GM23248 (cell line): ENCODE measurements at places on chromosomes 2 and 18. TPM values are rescaled to one million over a fixed set of nuclear protein-coding genes. Genes with fewer than 3 reads are reported as not detected.

HOXD13 gene
- 1.0 and 3.8 TPM in 2 replicates for total RNA-seq

LBX2 gene
- total RNA-seq = 0.38 and 4.6 TPM in 2 replicates

SUCLG1 gene
- 43.1 and 50.4 TPM in 2 replicates for total RNA-seq

IL1RL1 gene
- total RNA-seq = not detected in 2 replicates

AQP12B gene
- total RNA-seq = not detected in 2 replicates

MARCHF4 gene
- 10.6 and 14.5 TPM in 2 replicates for total RNA-seq

HS1BP3 gene
- total RNA-seq = 10.5 and 17.1 TPM in 2 replicates

DTNA gene
- total RNA-seq = 4.2 and 14.5 TPM in 2 replicates

- peak; percentile 44 for DNase-seq
These were observed 2.0 kb downstream of the ITGA6 start for GRCh38 chr2:172429301-172429968.

GRCh38 chr18:41949206-41949920, 5.7 kb upstream of the PIK3C3 start:
- DNase-seq = no peak

DNA sequence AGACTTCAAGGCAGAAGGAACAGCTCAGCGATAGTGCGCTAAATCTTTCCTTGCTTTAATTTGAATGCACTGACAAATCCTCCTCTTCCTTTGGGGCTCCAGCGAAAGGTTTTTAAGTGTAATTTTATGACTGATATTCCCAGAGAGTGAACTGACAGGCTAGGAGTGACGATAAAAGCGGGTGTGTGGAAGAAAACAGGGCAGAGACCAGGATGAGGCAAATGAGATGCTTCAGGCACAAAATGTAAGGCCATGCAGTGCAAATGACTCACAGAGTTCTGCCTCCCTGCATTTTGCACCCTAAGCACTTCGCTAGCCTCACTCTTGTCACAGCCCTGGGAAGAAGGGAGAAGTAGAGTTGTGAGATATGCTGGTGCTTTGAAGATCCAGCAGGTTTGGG, 14.7 kb downstream of the KLHL23 start:
- no peak for DNase-seq

DNA sequence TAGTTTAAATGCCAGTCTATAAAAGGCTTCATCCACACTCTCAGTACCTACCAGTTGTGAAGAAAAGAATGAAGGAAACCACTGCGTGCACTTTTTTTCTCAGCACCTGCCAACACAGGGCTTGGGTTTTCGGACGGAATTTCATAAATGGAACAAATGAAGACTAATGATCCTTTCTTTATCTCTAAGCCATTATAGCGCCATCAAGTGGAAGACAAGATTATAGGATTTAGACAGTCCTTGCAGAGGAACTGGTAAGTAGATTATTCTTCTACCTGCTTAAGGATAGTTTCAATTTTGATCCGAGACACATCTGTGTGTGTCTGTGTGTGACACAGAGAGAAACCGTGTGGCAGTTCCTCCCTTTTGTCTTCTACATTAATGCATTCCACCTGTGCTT, 245.6 kb downstream of the NRXN1 start:
- no peak for DNase-seq

- DNase-seq = no peak
These were observed 189.9 kb upstream of the NDUFV2 start for GRCh38 chr18:8912348-8913326.

DNA sequence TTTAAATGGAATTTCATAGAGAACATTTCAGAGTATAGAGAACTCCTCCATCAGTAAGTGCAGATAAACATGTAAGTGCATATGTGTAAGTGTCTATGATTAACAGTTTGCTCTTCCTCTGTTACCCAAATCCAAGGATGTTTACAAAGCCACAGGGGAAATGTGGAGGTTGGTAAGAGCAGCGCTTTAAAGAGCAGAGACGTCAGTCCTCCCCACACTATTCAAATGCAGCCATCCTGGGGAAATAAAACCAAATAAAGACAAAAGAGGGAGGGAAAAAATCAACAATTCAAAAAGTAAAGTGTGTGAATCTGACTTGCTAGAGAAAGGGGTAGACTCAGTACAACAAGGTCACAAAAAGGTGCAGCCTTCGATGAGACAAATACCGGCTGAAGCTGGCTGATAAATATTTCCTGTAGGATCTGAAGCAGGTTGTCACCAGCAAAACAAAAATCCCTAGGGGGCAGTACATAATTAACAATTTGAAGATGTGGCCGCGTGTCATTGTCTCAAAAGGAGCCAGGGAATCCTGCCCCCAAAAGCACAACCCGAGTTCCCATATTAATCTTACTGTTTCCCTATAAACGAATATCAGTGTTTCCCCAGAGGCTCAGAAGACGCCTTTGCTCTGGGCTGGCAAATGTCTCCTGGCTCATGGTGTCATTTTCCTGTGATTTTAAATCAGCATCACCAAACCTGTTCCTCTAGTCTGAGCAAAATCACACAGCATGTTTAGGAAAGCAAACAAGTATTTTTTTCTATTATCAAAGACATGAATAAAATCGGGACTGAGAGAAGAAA, 216.5 kb downstream of the CDCA7 start:
- peak; percentile 50 for DNase-seq

DNA sequence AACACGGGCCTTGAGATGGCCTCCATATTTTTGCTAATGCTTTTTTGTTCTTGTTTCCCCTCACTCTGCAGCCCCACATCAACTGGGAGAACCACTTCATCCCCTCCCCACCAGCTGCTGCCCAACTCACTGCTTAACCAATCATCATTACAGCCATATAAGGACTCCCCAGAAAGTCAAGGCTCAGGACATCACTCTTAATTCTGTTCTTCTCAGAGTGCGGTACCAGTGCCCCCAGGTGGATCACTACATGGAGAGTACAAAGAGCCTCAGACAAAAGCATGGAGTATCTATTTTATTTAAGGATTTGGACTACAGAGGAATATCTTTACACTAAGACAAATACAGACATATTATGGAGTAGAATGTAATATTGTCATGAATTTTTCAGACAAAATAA, 340.6 kb downstream of the PAX3 start:
- peak; percentile 8 for DNase-seq

DNA sequence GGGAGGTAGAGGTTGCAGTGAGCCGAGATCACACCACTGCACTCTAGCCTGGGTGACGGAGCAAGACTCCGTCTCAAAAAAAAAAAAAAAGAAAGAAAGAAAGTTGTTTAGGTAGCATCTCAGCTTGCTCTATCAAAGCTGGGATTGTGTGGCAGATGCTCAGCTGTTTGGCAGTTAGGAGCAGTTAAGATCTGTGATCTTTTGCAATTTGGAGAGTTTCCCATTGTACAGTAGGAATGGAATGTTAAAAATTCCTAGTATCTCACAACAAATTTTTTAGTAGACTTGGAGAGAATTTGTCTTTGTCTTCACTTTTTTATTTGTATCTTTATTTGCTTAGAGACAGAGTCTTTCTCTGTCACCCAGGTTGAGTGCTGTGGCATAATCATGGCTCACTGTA, 122.9 kb upstream of the UNC80 start:
- DNase-seq = peak; percentile 83

GRCh38 chr2:132374551-132374950, 42.1 kb upstream of the GPR39 start:
- peak; percentile 52 for DNase-seq

- DNase-seq = peak; percentile 62
These were observed 349.1 kb downstream of the ANAPC1 start for GRCh38 chr2:111534910-111535352.

DNA sequence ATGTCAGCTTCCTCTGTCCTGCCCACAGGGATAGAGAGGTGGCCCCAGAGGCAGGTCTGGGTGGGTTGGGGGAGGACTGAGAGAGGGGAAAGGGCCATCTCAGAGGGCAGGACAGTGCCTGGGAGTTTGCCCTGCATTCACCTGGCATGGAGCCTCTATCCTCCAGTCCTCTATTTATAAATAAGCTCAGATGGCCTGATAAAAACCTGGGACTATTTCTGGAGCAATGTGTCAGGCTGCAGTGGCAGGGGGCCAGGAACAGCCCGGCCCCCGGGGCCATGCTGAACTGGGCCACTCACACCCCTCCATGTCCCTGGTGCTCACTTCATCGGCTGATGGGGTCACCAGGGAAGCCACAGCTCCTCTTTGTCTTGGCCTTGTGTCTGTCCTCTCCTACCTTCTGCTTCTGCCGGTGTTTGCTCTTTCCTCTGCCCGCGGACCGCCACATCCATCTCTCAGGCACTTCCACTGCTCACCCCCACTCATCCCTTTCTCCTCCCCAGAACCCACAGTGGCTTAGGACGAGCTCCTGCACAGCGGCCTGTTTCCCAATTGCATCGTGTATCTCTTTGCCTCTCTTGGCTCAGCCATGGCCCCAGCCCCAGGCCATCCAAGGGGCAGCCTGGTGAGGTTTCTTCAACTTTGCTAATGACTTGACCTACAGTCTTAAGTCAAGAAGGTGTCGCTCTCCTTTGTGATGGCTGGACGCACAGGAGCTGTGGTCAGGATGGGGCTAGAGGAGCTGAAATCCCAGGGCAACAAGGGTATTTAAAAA, 38.8 kb downstream of the SCTR start:
- peak; percentile 10 for DNase-seq

GRCh38 chr18:63315876-63316275, 3.7 kb downstream of the BCL2 start:
- no peak for DNase-seq

- DNase-seq = no peak
These were observed 155.7 kb upstream of the TCF4 start for GRCh38 chr18:55743736-55744135.

DNA sequence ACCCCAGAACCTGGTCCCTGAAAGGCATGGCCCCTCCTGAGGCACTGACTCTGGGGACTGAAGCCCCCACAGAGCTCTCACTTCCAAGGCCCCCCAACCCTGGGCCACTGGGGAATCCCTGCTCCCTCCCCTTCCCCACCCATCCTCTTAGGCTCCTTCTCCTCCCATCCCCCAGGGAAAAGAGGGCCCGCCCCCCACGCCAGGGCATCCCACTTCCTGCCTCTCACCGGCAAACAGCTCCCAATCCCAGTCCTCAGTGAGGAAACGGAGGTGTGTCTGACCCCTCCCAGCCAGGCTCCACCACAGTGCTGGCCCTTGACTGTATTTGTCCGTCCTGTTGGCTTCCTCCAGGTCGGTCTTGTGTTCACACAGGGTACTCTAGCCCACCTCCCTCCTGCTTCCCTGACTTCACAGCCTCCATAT, 35.0 kb upstream of the PTMA start:
- DNase-seq = no peak

DNA sequence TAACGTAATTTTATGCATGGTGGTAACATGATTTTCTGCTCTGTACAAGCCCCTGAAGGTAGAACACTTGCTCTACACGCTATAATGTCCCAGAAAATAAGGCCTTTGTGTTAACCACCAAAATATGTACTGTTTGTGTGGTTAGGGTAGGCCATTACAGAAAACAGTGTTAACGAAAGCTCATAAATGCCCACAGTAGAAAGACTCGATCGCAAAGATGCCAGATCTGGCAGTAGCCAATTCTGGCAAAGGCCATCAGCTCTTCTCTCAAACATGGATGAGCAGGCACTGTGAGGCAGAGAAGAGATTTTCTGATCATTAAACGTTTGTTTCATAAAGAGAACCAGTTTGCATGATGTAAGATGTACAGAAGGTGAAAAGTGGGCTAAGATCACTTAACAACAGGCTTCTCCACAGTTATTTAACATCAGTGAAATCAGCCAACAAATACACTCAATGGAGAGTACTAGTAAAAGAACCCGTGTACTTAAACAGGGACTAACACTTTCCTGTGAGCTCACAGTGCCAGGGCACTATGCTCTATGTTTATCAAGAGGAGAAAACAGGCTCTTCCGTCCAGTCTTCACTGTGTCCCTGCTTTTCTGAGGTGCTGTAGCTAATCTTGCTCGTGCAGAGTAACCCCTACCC, 80.3 kb downstream of the SPRED2 start:
- no peak for DNase-seq

- no peak for DNase-seq
These were observed 153.6 kb downstream of the FSHR start for GRCh38 chr2:49000695-49001094.

GRCh38 chr2:54261537-54261936, 5.5 kb upstream of the TSPYL6 start:
- no peak for DNase-seq

GRCh38 chr2:190110131-190110530, 47.6 kb upstream of the MSTN start:
- peak; percentile 36 for DNase-seq

GRCh38 chr2:228016402-228016801, 145.0 kb downstream of the DAW1 start:
- DNase-seq = no peak

GRCh38 chr2:28247290-28247689, 145.4 kb upstream of the FOSL2 start:
- no peak for DNase-seq

- DNase-seq = no peak
These were observed 101.6 kb upstream of the DLX2 start for GRCh38 chr2:172204309-172204708.

GRCh38 chr2:111168528-111169239, 48.0 kb downstream of the BCL2L11 start:
- peak; percentile 93 for DNase-seq

- peak; percentile 57 for DNase-seq
These were observed 11.3 kb upstream of the GBX2 start for GRCh38 chr2:236179236-236180075.

DNA sequence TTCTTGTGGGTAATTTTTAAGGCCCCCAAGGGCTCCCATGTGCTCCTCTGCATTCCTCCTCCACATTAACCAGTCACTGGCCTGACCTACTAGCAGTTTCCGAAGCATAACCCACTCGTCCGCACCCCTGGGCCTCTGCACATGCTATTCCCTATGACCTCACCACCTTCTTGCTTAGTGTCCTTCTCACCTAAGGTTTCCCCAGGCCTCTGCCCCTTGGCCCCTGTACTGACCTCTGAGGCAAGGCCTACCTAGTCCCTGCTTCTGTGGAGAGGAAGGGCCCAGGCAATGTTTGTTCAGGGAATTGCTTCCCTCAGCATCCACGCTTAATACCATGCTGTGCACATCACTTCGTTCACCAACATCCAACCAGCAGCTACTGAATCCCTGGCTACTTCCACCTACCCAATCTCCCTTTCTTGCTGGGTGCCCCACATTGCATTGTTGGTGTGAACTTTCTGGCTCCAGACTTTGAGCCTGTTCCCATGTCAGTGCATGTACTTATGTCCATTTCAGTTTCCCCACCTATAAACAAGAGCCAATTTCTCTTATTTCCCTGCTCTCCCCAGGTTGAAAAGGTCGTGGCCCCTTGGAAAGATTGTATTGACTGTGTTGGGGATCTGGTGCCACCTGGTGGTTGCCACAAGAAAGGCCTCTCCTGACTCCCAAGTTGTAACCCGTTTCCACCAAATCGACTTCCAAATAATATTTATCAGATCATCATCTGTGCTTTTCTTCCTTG, 19.2 kb upstream of the TMEM177 start:
- peak; percentile 61 for DNase-seq

DNA sequence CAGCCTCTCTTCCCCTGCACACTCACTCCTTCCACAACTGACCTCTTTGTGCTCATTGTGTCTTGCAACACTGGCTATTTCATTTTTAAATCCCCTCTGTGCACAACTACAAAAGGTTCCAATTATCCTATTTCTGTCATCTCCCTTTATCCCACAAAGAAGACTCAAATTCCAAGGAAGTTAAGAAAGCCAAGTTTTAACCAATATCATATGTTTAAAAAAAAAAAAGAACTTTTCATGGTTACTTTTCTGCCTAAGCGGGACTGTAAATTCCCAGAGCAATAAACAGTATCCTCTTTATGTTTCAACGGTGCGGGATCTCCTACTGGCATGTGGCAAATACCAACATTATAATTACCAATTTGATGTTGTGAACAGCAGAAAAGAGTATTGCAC, 83.8 kb downstream of the DOCK10 start:
- peak; percentile 65 for DNase-seq
